ENCODE measurements at places on chromosomes 5 and 9.

DNA sequence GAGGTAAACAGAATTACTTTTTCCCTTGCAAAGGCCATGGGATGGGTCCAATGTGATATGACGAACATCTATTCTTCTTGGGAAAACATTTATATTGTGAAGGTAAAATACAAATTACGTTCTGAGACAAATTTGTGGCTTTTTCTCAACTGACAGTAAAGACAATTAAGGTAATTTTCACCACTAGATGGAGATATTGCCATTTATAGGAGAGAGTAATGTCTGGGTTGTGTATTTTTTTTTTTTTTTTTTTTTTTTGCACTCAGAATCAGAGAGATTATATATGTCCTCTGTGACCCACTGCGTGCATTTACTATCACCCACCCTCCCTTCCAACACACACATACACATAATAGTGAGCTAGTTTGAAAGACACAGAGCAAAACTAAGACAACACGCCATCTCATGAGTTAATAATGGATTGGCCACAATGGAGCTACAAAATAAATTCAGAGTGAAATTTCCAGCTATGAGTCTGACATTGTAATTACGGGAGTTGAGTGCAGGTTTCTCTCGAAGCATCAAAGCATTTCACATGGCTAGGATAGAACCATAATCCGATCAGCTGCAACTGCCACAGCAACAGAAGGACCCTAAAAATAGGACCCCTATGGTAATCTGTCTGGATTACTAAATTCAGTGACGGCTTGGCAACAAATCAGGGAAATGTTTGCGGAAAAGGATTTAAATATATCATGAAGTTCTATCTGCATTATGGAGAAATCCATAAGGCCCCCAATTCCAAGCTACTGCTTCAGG, 49.2 kb downstream of the ANXA1 start:
- DNase-seq, result no peak

DNA sequence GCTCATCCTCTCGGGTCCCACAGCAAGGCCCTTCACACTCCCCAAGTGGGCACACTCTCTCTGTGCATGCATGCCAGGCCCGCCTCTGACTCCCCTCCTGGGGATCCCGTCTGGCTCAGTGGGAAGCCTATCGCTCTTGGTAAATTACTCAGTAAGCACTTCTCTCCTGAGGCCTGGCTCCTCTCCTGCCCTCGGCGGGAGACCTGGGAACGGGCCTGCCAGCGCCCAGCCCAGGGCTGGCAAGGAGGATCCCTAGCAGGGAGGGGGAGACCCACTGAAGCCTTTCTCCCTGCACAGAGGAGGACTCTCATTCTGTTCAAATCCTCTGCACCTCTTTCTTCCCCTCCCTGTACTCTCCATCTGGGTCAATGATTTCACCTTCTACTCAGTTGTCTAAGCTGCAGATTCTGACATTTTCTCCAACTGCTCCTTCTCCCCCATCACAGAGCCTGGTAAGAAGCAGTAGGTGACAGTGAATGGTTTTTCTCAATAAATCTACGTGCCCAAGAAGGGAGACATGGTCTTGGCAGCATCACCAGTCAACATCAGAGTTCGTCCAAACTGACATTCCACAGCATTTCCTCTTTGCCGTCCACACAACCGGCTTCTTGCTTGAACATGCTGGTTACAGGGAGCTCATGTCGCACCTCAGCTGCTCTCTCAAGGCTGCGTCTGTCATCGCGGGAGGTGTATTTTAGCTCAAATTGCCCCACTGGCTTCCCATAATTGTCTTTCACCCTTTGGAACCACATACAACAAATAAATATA, 81.9 kb downstream of the GPR21 start:
- DNase-seq, result no peak

DNA sequence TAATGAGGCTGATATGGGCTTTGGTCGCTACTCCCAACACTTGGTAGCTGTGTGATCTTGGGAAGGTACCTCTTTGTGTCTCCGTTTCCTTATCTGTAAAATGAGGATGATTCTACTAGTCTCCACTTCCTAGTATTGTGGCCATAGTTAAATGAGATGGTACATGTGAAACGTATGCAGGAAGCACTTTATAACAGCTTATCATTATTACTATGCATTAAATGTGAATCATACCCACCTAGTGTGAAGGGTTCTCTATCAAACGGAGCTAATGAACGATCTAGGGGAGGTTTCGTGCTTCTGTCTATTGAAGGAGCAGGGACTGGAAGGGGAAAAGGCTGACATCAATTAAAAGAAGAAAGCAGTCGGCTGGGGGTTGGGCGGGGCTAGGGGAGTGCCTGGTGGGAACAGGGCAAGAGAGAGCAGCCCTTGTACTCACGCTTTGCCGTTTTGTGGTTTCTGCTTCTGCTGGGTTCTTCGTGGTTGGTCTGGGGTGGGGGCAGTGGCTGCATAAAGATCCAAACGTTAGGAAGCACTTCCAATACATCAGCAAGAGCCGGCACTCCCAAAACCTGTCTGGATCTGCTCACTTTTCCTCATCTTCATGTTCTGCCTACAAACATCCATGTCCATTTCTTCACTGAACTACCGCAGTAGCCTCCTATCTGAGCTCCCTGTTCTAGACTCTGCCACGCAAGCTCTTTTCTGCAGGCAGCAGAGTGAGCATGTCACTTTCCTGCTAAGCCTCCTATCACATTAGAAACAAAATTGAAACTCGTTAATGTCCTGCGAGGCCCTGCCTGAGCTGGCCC, 30.8 kb downstream of the LCP2 start:
- no peak for DNase-seq

DNA sequence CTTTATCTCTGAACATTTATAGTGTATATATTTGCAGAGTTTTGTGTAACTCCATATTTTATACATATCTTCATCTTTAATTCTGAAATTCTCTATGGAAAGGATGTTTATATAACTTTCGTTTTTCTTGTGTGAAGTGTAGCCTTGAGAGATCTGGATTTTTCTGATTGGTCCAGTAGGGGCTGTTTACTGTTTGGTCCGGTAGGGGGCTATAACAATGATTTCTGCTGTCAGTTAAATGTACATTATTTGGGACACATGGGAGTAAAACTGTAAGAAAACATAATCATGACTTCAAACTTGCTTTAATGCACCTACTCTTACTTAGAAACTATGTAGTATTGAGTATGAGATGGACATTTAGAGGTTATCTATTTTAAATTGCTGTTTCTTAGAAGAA, 527.1 kb upstream of the ARRDC3 start:
- no peak for DNase-seq

- DNase-seq, result no peak
Measured at GRCh38 chr5:126633552-126633951, 32.8 kb downstream of the PHAX start.

DNA sequence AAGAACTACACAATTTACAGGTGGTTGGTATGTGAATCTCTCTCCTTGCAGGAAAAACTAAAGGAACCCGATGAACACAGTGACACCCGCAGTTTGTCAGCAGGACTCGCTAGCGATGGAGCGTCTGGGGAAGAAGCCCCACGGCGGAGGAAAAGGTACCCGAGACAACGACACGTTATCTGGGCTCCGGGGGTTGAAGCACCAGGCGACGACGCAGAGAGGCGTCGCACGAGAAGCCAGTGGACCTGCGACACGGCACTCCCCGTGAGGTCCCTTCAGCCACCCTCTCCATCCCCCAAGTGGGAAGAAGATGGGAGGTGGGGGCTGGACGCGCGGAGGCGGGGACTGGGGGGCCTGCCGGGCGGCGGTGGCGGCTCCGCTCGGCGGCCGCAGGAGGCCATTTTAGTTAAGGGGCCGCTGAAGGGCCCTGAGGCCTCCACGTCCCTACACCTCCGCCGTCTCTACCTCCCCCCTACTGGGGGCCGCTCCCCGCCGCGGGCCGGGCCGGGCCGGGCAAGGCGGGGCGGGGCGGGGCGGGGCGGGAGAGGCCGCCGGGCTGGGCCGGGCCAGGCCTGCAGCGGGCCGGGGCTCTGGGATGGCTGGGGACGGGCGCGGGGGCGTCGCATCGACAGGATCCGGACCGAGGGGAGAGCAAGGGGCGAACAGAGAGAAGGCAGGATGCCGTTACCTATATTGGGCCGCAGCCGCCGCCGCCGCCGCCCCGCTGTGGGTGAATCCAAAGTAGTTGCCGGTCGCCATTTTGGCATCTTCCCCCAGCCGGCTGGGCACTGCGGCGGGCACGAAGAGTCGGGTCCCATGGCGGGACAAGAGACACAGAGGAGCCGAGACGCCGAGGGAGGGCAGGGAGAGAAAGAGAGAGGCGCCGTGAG, 754 bp downstream of the ZFR start:
- no peak for DNase-seq

GRCh38 chr9:93891549-93892310, 63.4 kb downstream of the BARX1 start:
- no peak for DNase-seq

DNA sequence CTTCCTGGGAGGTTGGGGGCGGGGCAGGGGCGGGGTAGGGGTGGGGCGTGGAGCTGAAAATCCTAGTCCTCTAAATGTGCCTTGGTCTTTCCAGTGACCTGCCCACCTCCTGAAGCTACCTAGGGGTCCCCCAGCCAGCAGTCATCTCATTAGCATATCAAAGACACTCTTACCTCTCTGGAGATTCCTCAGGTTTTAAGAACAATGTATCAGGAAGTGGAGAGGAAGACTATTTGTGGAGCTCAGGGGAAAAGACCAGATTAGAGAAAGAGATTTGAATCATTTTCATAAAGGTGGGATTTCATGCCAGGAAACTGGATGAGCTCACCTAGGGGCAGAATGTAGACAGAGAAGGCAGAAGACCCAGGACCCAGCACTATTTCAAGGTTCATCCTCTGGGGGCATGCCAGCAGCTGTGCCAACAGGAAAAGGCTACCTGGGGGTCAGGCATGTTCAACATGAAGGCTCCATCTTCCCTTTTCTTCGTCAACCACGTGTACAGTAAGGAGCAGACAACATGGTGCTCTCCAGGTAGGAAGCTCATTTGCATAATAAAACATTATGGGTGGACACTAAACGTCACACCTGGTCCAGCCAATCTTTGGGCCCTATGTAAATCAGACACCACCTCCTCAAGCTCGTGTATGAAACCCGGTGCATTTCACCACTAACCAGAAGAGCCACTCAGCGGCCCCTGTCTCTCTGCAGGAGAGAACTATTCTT, 6.9 kb downstream of the GMCL2 start:
- no peak for DNase-seq

DNA sequence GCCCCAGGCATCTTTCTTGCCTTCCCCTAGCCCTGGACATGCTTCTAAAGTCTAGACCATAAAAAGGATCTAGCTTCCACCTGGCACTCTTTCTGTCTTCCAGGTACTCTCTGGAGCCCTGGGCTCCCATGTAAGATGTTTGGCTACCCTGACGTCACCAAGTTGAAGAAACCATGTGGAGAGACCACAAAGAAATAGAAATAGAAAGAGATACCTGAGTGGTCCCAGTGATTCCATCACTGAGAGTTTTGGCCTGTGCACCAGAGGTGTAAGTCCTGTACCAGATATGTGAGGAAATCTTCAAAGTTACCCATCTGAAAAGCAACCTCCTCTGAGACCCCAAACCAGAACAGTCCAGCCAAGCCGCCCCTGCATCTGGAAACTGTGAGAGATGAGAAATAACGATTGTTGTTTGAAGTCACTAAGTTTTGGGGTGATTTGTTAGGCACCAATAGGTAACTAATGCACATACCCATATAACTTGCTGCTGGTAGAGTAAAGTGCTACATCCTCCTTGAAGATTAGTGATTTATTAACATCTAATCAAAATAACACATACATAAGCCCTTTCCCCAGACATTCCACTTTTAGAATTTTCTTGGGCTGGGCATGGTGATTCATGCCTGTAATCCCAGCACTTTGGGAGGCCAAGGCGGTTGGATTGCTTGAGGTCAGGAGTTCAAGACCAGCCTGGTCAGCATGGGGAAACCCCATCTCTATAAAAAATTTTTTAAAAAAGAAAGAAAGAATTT, 85.7 kb upstream of the LHFPL2 start:
- no peak for DNase-seq

GRCh38 chr5:149603210-149603609, 21.9 kb downstream of the ARHGEF37 start:
- no peak for DNase-seq

DNA sequence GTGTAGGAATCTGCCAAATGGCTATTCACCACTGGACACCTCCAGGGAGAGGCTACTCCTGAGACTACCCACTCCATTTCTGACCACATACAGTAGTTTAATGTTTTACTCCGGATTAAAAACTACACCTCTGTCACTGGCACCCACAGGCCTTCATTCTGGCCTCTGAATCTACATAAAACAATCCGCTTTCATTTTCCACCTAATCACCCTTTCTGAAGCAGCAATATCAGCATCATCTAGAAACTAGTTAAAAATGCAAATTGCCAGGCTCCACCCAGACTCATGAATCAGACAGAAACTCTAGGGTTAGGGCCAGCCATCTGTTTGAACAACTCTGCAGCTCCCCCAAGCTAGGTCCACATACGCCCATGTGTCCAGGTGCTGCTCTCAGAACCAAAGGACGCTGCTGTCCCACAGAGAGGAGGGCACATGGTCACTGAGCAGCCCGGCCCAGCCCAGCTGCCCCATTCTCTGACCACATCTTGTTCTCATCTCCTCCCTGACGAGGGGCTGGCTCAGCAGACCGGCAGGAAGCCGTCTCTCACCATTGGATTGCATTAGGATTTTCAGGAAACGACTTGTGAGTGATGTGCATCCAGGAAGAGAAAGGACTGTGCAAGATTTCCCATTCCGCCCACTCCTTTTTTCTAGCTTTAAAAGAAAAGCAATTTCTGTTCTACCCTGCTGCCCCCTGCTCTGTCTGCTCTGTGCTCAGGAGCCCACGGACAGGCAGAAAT, 34.7 kb downstream of the ADAM19 start:
- DNase-seq, result no peak

DNA sequence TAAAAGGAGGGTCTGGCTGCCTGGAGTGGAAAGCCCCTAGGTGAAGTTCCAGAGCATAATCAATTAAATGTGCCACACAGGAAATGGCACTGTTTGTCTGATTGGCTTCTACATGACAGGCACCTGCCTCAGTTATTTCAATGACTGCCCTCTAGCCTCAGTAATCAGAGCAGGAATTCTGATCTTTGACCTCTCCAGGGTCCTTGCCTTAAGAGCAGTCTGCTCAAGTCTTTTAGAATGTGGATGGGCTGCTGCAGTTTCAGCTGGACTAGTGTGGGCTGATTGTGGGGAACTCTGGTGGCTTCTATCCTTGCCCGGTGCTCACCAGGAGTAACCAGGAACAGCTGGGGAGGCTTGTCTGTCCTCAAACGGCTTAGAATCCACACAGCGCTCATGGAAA, 98.9 kb downstream of the LIX1 start:
- DNase-seq, result no peak

DNA sequence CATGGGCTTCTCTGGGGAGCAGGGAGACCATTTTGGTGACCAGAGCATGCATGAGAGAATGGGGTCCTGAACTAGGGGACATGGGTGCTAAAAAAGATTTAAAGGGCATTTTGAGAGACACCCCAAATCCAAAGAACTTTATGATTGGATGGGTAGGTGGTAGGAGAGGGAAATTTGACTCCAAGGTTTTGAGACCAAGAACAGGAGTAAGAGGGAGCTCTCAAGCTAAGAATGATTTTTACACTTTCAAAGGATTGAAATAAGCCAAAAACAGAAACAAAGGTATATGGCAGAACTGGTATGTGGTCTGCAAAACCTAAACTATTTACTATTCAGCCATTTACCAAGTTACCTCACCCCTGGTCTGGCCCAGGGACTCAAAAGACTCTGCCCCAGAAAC, 318.2 kb upstream of the CLINT1 start:
- DNase-seq, result no peak
